ENCODE measurements at places on chromosomes 16 and 17.

DNA sequence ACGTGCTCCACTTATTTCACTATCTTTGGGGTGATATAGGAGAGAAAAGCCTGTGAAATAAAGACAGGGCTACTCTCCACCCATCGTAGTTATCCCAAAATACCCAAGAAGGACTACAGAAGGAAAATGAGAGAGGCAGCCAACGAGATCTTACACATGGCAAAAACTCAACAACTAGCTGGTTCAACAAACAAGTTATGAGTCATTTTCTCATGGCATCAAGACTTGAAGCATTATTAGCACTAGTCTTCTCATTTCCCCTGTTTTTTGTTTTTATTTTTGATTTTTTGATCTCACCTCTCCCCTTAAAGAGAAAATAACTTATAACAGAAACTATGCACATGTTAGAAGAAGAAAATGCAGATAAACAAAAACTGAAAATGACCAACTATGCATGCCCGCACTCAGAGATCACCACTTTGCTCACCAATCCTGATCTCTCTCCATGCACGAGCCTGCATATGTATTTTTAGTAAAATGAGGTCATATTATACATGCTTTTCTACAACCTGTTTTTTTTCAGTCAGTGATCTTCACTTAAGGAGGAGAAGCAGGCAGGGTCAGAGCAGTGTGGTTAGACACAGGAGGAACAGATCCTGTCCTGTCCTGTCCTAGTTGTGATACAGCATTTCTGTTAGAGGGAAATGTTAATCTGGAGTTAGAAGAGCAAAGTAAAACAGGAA lies 22.8 kb downstream of the FAM117A start:
- DNase-seq, result no peak

- DNase-seq, result no peak
These were observed 83.2 kb downstream of the CDH13 start for GRCh38 chr16:82709987-82710386.

DNA sequence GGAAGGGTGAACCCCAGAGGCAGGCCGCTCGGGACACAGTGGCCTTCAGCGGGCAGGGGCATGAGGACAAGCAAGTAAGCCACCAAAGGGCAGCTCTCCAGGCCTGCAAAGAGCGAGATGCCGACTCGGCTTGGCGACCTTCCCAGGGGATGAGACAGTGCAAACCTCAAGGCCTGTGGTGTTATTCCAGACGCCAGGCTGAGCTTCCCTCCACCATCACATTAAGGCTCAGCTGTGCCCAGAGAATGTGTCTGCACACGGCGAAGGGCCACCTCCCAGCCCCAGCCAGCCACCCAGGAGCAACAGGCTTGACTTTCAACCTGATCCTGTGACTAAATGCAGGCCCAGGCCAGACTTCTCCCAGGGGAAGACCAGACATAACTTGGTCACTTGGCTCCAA lies 251.4 kb downstream of the SOX9 start:
- no peak for DNase-seq

GRCh38 chr17:32985050-32985756 lies 6.4 kb upstream of the SPACA3 start:
- DNase-seq, result no peak

DNA sequence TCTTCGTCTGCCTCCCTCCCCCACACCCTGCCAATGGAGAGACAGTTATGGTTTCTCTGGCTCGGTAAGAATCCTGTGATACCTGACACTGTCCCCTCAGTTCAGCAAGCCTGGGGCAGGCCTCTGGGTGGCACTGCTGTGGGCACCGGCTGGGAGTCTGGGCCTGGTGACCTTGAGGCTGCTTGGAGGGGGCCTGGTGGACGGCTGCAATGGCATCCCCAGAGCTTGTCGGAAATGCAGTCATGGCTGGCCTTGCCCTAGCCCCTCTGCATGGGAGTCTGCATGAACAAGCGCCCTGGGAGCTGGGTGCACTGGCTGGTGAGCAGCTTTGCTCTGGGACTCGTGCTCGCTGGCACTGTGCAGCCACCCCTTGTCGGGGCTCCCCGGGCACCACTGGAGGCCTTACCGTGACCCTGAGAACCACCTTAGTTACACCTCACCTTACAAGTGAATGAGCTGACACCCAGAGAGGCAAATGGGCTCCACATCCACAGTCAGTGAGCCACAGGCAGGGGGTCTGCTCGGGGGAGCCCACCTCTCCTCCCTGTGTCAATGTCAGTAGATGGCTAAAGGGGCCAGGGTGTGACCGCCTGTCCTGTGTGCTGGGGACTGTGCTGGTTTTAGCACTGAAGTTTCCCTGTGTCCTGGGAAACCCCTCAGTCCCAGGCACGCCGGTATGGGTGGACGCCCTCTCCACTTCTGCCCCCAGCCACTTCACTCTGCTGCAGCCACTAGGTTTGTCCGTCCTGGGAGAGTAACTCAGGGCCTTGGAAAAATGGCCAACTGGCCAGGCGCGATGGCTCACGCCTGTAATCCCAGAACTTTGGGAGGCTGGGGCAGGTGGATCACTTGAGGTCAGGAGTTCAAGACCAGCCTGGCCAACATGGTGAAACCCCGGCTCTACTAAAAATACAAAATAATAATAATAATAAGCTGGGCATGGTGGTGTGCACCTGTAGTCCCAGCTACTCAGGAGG lies 1.4 kb downstream of the LGALS3BP start:
- no peak for DNase-seq

GRCh38 chr16:11140098-11140375 lies 116.0 kb downstream of the SOCS1 start:
- DNase-seq, result no peak

- peak; percentile 91 for DNase-seq
These were observed 258.6 kb downstream of the CBLN1 start for GRCh38 chr16:49023050-49023449.

- DNase-seq, result no peak
These were observed 26.1 kb downstream of the ZFPM1 start for GRCh38 chr16:88478889-88479792.

DNA sequence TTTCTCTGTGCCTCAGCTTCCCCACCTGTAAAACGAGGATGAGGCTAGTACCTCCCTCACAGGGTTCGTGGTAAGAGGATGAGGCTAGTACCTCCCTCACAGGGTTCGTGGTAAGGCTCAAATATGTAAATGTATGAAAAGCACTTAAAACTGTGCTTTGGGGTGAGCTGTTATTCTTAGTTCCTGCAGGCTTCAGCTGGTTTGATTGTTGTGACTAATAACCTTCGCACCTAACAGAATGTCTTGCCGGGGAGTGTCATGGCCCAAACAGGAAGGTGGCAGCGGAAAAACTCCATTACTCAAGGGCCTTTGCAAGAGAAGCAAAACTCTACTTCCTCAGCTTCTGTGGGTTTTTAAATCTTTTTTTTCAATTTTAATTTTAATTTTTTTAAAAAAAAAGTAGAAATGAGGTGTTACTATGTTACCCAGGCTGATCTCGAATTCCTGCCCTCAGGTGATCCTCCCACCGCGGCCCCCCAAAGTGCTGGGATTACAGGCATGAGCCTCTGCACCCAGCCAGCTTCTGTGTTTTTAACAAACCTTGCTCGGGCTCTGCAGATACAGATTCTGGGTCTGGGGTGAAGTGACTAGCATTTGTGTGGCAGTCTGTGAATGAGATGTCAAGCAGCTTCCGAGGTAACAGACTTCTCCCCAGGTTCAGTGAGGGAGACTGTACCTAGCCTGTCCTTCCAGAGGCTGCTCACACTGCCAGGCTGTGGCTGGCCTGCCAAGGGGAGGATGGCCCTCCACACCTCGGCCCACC lies 103.0 kb downstream of the RAB11FIP4 start:
- DNase-seq, result no peak

- no peak for DNase-seq
These were observed 37.1 kb downstream of the MRC2 start for GRCh38 chr17:62664336-62665120.

DNA sequence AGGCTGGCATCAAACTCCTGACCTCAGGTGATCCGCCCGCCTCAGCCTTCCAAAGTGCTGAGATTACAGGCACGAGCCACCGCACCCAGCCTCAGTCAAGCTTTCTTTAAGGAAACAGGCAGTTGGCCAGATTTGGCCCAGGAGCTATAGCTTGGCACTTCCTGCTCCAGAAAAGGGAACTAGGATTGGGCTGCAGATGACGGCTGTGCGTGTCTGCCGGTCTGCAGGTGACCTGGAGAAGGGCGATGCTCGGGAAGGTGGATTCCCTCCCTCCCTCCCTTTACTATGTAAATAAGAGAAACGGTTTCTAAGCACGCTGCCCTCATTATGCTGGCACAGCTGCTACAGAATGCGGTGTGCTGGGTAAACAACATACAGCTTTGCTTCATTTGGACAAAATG lies 215.9 kb downstream of the RPTOR start:
- peak; percentile 96 for DNase-seq
